ENCODE measurements at places on chromosomes 6 and 20.

DNA sequence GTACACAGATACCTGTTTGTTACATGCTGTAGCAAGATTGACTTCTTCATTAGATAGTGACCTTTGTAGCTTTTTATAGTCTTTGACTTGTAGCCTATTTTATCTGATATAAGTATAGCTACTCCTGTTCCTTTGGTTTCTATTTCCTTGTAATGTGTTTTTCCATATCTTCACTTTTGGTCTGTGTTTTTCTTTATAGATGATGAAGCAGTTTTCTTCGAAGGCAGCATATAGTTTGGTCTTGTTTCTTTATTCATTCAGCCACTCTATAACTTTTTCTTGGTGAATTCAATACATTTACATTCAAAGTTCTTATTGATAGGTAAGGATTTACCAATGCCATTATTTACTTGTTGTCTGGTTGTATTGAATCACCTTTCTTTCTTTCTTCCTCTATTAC, 1357.3 kb upstream of the EYS start:
- no peak for DNase-seq

GRCh38 chr6:156933201-156934068, 156.3 kb downstream of the ARID1B start:
- DNase-seq, result peak; percentile 23

- DNase-seq, result no peak
Measured at GRCh38 chr6:5744497-5744896, 262.2 kb downstream of the NRN1 start.

GRCh38 chr20:32236048-32236533, 28.4 kb downstream of the POFUT1 start:
- DNase-seq, result no peak

- no peak for DNase-seq
Measured at GRCh38 chr6:122129313-122130025, 270.0 kb upstream of the HSF2 start.

DNA sequence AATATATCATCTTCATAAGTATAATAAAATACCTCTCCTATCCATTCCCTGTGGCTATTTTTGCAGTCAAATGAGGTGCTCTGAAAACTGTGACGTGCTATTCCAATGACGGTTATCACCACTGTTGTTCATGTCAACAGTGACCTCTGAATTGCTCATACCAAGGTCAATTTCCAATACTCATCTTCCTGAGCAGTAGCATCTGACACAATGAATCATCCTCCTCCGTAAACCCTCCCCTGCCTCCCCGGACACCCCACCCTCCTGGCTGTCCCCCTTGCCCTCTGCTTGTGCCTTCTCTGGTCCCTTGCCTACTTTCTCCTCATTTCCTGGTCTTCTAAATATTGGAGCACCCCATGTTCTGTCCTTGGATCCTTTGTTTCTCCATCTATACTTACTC, 77.7 kb upstream of the SLC22A23 start:
- no peak for DNase-seq

Data from neural crest cell (in vitro differentiated cells).